ENCODE measurements at places on chromosomes 16 and 17. TPM values are rescaled to one million over a fixed set of nuclear protein-coding genes. Genes with fewer than 3 reads are reported as not detected.
A peak's percentile ranks its signal among the peaks of the same experiment; 100 is the strongest.

GRCh38 chr16:31420037-31420436 lies 8.1 kb downstream of the COX6A2 start:
- no peak for DNase-seq
- peak overlapping the region; percentile 0 for H3K4me3 ChIP-seq
- peak overlapping the region; percentile 71 for H3K27ac ChIP-seq
- peaks cover 5% of the 10 kb centered on the region for H3K36me3 ChIP-seq

- H3K4me1 ChIP-seq: no peaks in the 10 kb centered on the region
- H3K27ac ChIP-seq: no peak overlapping the region
- no peak overlapping the region for H3K4me3 ChIP-seq
- DNase-seq: no peak
These were observed 28.8 kb downstream of the NGFR start for GRCh38 chr17:49523706-49524472.

DNA sequence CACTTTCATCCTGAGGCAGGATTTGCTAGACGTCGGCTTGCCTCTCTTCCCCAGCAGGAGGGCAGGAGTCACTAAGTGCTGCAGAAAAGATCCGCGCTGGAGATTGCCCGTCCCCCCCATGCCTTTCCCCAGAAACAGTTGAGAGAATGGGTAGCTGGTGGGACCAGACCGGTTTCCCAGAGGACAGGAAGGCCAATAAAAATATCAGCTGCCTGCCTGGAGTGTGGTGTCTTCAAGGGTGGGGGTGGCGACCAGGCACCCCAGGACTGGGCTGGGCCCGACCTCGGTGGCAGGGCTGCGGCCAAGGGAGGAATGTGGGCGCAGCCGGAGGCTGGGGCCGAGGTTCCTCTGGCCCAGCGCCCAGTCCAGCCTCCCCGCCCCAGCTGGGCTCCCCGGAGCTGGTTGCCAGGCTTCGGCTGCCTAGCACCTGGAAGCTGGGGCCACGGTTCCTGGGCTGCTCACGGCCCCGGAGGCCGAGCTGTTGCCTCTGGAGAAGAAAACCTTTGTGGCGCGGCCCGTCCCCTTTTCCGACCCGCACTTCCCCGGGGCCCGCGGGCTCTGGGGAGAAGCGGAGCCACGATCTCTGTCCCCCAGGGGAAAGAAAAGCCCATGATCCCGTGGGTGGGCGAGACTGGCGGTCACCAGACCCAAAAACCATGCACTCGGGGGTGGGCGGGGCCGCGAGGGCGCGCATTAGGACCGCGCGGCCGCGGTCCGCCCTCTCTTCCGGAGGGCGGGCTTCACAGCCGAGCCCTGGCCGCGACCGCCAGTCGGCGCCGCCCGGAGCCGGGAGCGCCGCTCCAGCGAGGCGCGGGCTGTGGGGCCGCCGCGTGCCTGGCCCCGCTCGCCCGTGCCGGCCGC lies at the start of gene TRAF4:
Gene TRAF4 (plus strand): TSS at position 769 of the 861 bp plus-strand sequence. CDS start 102 bp downstream, outside the sequence.
- H3K4me3 ChIP-seq: peak within 1 kb of the TSS; percentile 90
- H3K4me1 ChIP-seq: peaks cover 27% of the 10 kb centered on the region
- H3K27me3 ChIP-seq: no peaks in the 10 kb centered on the region
- H3K27ac ChIP-seq: peak within 1 kb of the TSS; percentile 81
- DNase-seq: peak; percentile 70

DNA sequence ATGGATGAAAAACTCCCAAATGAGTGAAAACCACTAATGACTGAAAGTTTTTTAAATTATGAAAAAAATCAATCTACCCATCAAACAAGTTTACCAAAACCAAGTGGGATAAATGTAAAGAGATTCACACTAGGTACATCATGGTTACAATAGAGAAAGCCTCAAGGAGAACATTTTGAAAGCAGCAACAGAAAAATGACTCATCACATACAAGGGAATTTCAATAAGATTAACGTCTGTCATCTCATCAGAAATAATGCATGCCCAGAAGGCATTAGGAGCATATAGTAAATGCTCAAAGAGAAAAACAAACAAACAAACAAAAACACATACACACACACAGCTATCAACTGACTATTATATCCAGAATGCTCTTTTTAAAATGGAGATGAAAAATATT lies 261.8 kb upstream of the KIF2B start:
- no peaks in the 10 kb centered on the region for H3K27me3 ChIP-seq
- H3K36me3 ChIP-seq: no peaks in the 10 kb centered on the region
- no peak overlapping the region for H3K27ac ChIP-seq
- no peak overlapping the region for H3K4me3 ChIP-seq
- no peaks in the 10 kb centered on the region for H3K4me1 ChIP-seq

DNA sequence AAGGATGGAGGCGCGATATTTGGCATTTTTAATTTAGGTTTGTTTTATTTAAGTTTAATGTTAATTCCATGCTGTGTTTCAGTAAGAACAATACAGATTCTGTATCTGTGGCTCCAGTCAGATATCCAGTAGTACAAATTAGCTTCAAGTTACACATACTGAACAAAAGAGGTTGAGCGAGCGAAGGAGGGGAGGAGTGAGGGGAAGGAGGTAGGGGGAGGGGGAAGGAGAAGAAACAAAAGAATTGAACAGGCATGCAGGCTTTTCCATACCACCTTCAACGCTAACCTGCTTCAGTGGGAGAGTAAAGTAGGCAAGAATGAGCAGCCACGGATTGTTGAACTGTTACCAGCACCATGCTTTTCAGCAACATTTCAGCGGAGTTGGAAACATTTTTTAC lies 55.5 kb downstream of the YWHAE start:
- H3K27ac ChIP-seq: no peak overlapping the region
- H3K27me3 ChIP-seq: no peaks in the 10 kb centered on the region
- DNase-seq: no peak

GRCh38 chr16:87063543-87063942 lies 253.6 kb downstream of the C16orf95 start:
- H3K27ac ChIP-seq: no peak overlapping the region
- no peaks in the 10 kb centered on the region for H3K36me3 ChIP-seq
- H3K27me3 ChIP-seq: peaks cover 41% of the 10 kb centered on the region
- DNase-seq: no peak

DNA sequence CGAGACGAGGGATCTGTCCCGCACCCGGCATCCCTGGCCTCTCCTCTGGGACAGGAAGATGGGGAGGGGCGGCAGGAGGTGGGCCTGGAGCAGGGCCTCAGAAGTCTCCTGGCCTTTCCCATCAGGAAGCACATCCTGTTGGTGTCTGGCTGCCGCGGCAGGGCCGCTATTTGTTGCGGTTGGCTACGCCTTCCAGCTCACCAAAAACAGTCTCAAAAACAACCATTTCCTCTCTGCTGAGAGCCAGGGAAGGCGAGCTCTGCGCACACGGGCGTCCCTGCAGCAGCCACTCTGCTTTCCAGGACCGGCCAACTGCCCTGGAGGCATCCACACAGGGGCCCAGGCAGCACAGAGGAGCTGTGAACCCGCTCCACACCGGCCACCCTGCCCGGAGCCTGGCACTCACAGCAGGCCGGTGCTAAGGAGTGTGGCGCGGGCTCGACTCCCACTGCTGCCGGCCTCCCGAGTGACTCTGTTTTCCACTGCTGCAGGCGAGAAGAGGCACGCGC lies at the start of gene TMEM204:
Gene TMEM204 (plus strand): TSS at position 224 of the 509 bp plus-strand sequence. CDS start 610 bp downstream, outside the sequence.
- H3K27me3 ChIP-seq: no peaks in the 10 kb centered on the region
- peak within 1 kb of the TSS; percentile 94 for H3K4me3 ChIP-seq
- peak; percentile 37 for DNase-seq
- H3K27ac ChIP-seq: peak within 1 kb of the TSS; percentile 80

DNA sequence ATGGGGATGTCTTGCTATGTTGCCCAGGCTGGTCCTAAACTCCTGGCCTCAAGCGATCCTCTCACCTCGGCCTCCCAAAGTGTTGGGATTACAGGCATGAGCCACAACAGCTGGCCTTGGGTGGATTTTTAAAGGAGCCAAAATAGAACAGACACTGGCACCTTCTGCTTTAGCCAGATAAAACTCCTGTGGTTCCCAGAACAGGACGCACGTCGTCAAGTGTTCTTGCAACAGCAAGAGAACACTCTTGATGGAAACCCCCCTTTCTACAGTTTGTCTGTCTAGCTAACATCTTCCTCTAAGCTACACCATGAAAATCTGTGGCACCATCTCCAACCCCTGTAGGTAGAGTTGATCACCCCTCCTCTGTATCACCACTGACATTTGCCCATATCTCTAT lies 122.6 kb downstream of the NPIPB5 start:
- H3K27me3 ChIP-seq: peaks cover 11% of the 10 kb centered on the region
- H3K27ac ChIP-seq: no peak overlapping the region
- no peak for DNase-seq

DNA sequence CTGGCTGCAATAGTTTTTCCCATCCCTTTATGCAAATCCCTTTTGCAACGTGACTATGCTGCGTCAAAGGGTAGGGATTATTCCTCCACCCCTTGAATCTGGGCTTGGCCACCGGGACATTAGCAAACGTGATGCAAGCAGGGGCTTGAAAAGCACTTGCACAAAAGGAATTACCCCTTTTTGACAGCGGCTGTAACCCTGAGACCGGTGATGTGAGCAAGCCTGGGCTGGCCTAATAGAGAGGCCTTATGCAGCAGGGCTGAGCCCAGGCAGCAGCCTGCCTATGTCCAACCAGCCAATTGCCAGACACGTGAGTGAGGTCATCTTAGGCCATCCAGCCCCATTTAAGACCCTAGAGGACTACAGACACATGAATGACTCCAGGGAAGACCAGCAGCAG lies 30.4 kb upstream of the PAFAH1B1 start:
- H3K36me3 ChIP-seq: no peaks in the 10 kb centered on the region
- H3K27me3 ChIP-seq: no peaks in the 10 kb centered on the region
- H3K27ac ChIP-seq: no peak overlapping the region
- H3K4me1 ChIP-seq: peaks cover 6% of the 10 kb centered on the region

GRCh38 chr17:49920030-49920769 lies 48.8 kb upstream of the DLX4 start:
- DNase-seq: no peak
- H3K4me1 ChIP-seq: no peaks in the 10 kb centered on the region
- no peak overlapping the region for H3K27ac ChIP-seq

DNA sequence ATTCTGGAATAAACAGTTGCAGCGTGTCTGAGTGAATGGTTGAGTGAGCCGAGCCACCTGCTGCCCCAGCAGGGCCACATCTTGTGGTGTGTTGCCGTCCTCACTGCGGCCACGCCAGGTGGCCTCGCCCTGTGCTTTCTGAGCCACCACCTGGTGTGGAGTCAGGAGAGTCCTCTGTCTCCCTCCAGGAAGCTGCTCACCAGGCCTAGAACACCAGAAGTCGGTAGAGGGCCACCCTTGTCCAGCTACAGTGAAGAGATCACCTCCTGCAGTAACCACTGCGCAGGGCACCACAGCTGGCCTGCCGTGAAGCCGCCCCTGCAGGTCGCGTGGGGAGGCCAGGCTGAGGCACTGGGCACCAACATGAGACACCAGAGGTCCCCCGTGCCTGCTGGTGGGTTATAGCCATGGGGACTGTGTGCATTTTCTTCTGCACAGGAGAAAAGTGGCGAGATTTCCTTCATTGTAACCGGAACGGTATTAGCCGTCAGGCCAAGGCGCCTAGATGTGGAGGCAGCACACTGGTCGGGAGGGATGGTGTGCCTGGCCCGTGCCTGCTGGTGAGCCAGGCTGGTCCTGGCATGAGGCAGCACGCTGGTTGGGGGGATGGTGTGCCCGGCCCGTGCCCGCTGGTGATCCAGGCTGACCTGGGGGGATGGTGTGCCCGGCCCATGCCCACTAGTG lies 28.9 kb upstream of the FOXK2 start:
- H3K27ac ChIP-seq: no peak overlapping the region
- peaks cover 34% of the 10 kb centered on the region for H3K36me3 ChIP-seq
- no peaks in the 10 kb centered on the region for H3K27me3 ChIP-seq

- DNase-seq: no peak
- H3K4me1 ChIP-seq: no peaks in the 10 kb centered on the region
- H3K36me3 ChIP-seq: no peaks in the 10 kb centered on the region
- no peaks in the 10 kb centered on the region for H3K27me3 ChIP-seq
- H3K27ac ChIP-seq: no peak overlapping the region
These were observed 451.5 kb upstream of the HSBP1 start for GRCh38 chr16:83356266-83356665.

GRCh38 chr17:61054436-61054835 lies 345.2 kb upstream of the TBX2 start:
- no peaks in the 10 kb centered on the region for H3K27me3 ChIP-seq
- DNase-seq: no peak
- no peaks in the 10 kb centered on the region for H3K36me3 ChIP-seq
- H3K4me1 ChIP-seq: peaks cover 9% of the 10 kb centered on the region
- H3K27ac ChIP-seq: no peak overlapping the region
- H3K4me3 ChIP-seq: no peak overlapping the region

DNA sequence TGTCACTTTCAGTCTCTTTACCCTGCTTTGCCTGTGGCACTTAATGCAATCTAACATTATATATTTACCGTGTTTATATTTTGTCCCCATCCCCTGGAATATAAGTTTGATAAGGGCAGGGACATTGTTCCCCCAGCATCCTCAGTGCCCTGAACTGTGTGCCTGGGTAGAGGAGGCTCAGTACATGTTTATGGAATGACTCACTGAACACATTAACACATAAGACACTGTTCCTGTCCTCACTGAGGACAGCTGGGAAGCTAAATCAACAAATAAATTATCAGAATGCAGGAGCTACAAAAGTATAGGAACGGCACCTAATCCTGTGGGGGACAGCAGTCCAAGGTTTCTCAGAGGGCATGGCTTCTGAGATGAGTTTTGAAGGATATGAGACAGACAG lies 27.8 kb downstream of the GRIN2A start:
- no peak for DNase-seq
- no peaks in the 10 kb centered on the region for H3K27me3 ChIP-seq
- no peaks in the 10 kb centered on the region for H3K4me1 ChIP-seq
- no peak overlapping the region for H3K27ac ChIP-seq

C16orf74 gene
- not detected for total RNA-seq

KRT36 gene
- not detected for total RNA-seq

SALL1 gene
- total RNA-seq: not detected

FLYWCH1 gene
- total RNA-seq: 65.4 TPM

ABCC6 gene
- total RNA-seq: not detected

HSD17B1 gene
- total RNA-seq: 0.91 TPM

ITGB3 gene
- total RNA-seq: not detected

FN3K gene
- total RNA-seq: 3.6 TPM

KRTAP4-3 gene
- not detected for total RNA-seq

ZPBP2 gene
- not detected for total RNA-seq

ARL16 gene
- total RNA-seq: 33.3 TPM

Data from activated T-helper 2 cell treated with anti-CD3 and anti-CD28 coated beads, Interferon-gamma antibody, Interleukin-2, Interleukin-4, amounts not matched to agents 10 μg/mL and 5 μg/mL and 100 μg/mL, durations not matched to agents 14 hours and 24 hours and 36 hours (primary cell).